Hair follicular keratinocyte (primary cell): ENCODE measurements at places on chromosomes 5 and 9. TPM values are rescaled to one million over a fixed set of nuclear protein-coding genes. Genes with fewer than 3 reads are reported as not detected.

OBP2B gene
- not detected in 2 replicates for total RNA-seq

ANKRD31 gene
- total RNA-seq, result under 0.01 TPM in 1 of 2 replicates, not detected in the other

BARHL1 gene
- total RNA-seq, result not detected in 2 replicates

SLC36A2 gene
- total RNA-seq, result not detected in 2 replicates

CAVIN4 gene
- total RNA-seq, result under 0.01 and 0.08 TPM in 2 replicates

LCN1 gene
- not detected in 2 replicates for total RNA-seq

ADAMTSL1 gene
- 6.6 and 9.3 TPM in 2 replicates for total RNA-seq

NUTM2G gene
- not detected in 2 replicates for total RNA-seq

ABITRAM gene
- 9.3 and 10.8 TPM in 2 replicates for total RNA-seq

TMEM252 gene
- not detected in 2 replicates for total RNA-seq

ZNG1E gene
- total RNA-seq, result 19.5 and 27.0 TPM in 2 replicates

STKLD1 gene
- 0.19 TPM in 1 of 2 replicates, not detected in the other for total RNA-seq

SPATA31D4 gene
- total RNA-seq, result not detected in 2 replicates

ADGRD2 gene
- total RNA-seq, result 0.11 TPM in 1 of 2 replicates, not detected in the other

IL3 gene
- total RNA-seq, result not detected in 2 replicates

ADAMTS2 gene
- 0.23 and 0.68 TPM in 2 replicates for total RNA-seq

LHX6 gene
- 1.9 TPM in 1 of 2 replicates, not detected in the other for total RNA-seq

FOXD4L3 gene
- not detected in 2 replicates for total RNA-seq

HAVCR2 gene
- not detected in 2 replicates for total RNA-seq

GABBR2 gene
- 0.08 TPM in 1 of 2 replicates, not detected in the other for total RNA-seq

ZNF658 gene
- total RNA-seq, result 3.1 and 3.5 TPM in 2 replicates

ADCY2 gene
- not detected in 2 replicates for total RNA-seq

CRB2 gene
- total RNA-seq, result not detected in 2 replicates

TEX53 gene
- not detected in 2 replicates for total RNA-seq

TMC1 gene
- total RNA-seq, result not detected in 2 replicates

PCDHB12 gene
- not detected in 2 replicates for total RNA-seq

PCDHGA1 gene
- total RNA-seq, result not detected in 2 replicates

COL23A1 gene
- total RNA-seq, result 0.16 TPM in 1 of 2 replicates, not detected in the other

TRPM6 gene
- total RNA-seq, result 0.08 and 0.47 TPM in 2 replicates
